Foreskin fibroblast (primary cell): ENCODE measurements at places on chromosomes 16 and 17.

GRCh38 chr17:45248132-45248957 is 13.5 kb downstream of the SPATA32 start:
- DNase-seq, result no peak

GRCh38 chr17:81445642-81446503 is 50.6 kb downstream of the BAHCC1 start:
- DNase-seq, result peak; percentile 41

DNA sequence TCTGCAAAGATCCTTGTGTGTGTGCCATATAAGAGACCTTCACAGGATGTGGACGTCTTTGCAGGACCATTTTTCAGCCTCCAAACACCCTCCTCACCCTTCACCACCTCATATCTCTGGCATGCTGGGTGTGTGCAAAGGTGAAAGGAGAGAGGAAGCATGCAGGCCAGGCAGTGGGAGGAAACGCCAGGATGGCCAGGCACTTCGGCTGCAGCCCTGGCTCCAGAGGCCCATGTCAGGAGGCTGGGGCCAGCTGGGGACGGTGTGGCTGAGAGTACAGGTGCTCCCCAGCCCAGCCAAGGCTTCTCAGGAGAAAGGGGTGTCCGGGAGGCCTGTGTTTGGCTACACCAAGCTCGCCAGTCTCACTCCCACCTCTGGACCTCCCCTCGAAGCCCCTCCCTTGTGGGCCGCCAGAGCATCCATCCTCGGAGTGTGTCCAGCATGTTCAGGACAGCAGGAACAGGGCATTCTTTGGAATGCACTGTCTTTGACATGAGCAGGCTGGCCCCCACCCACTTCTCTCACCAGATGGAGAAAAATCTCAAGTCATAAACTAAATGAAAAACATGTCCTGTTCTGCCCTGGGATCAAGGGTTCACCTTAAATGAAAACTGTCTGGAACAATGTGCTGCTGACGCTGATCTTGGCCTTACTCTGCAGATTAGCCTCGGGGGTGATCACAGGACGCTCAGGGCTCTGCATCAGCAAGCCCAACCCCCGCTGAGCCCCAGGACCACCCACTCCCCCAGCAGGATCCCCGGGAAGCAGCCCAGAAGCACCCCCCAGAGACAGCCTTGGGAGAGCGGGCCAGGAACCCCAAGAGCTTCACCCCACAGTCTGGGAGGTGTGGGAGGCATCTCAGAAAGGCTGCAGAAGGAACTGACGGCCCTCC is 15.9 kb downstream of the PEMT start:
- peak; percentile 91 for DNase-seq

DNA sequence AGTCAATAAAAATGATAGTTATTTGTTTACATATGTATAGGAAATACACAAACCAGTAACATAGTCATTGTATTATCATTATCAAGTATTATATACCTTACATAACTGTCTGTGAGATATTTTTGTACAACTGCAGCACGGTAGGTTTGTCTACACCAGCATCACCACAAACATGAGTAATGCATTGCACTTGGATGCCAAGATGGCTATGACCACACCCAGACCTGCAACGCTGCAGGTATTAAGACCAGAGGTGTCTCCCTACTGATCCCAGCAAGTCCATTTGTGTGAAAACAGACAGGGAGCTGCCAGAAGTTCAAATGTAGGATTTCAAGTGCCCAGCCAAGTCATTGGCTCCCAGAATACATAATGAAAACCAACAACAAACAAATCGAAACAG is 34.2 kb upstream of the NOS2 start:
- DNase-seq, result no peak

- no peak for DNase-seq
Measured at GRCh38 chr17:67200727-67201301, 44.2 kb downstream of the HELZ start.

GRCh38 chr17:29914819-29915537 is 15.1 kb downstream of the SSH2 start:
- no peak for DNase-seq
